ENCODE measurements at places on chromosomes 11 and 22.

DNA sequence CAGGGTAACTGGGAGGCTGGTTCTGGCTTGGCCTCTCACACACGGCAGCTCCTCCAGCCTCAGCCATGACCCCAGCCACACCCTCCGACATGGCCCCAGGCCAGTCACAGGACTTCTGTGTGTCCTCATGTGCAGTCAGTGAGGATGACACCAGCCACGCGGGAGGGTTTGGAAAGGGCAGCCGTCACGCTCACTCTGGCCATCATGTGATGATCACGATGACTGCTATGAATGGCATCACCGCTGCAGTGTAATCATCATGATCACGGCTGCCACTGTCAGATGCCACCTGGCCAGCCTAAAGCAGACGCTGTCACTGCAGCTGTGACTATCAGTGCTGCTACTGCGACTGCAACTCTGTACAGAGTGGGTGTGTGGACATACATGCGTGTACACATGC lies 640.9 kb downstream of the BRD1 start:
- DNase-seq: no peak

- DNase-seq: no peak
Measured at GRCh38 chr11:62513626-62514025, 33.0 kb downstream of the AHNAK start.

DNA sequence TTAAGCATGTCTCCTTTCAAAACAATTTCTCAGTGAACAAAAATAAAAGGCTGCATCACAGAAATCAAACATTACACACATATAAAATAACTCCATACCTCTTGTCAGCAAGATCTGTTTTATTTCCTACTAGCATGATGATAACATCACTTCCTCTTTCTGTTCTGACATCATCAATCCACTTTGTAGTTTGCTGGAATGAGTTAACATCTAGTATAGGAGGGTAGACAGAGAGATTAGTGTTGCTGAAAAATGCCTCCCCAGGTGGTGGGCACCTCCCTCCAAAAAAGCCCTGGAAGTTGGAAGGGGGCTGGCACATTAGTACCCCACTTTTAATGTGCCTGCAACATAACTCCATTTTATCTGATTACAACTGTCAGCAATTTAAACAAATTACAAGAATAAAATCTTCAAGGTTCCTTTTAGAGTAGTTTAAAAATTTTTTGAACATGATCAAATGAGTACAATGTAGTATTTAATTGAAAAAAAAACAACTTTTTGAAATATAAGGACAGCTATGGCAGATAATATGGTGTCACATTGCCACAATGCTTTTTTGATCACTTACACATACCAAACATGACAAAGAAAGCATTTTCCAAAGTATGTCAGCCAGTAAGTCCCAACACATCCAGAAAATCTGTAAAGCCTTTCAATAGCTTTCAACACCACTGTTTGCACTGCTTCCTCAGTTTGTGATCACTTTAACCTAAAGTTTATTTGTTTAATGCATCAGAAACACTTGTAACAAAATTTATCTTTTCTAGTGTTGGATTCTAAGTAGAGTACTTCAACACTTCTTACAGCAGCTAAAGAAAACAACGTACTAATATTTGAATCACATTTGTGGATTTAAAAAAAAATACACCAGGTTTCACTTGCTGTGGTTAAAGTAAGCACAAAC lies 44.5 kb downstream of the RAB6A start:
- DNase-seq: no peak

DNA sequence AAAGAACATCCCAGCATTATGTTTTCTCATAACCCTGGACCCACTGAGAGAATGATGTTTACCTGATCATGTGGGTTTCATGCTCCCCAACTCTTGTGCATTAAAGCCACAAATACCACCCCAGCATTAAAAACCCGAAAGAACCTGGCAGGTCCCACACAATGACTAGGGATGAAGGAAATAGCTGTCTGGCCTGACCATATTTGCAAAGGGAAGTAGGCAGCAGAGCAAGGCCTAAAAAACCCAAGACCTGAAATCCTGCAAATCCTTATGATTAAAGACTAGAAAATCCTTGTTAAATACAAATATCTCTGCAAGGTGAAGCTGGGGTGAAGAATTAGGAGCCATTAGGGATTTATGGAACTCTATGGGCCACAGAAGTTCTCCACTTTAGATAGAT lies 23.7 kb downstream of the PAK1 start:
- DNase-seq: no peak

DNA sequence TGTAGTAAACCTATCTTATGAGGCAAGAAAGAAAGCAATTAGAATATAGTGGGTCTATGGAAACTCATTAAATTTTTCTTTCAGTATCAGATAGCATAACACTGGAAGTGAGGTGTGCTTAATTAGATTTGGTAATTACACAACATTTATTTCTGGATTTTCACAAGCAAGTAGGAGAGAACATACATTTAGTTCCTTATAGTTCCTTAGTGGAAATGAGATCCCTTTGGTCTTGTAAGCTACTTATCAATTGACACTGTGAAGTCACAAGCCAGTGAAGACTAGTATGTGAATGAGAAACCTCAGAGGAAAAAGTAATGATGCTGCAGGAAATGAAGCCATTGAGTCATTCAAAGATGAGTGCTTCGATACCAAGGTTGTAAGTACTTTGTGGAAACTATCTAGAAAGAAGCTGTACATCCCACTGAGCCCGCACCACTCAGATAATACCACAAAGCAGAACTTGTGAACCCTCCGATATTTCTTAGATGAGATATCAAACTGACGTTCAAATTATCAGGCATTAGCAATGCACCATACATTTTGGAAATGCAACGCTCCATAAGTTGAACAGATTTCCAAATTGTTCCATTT lies 53.5 kb downstream of the ENTHD1 start:
- no peak for DNase-seq

GRCh38 chr11:30113326-30113898 lies 96.6 kb upstream of the KCNA4 start:
- DNase-seq: no peak

GRCh38 chr22:44544816-44545433 lies 46.9 kb upstream of the RTL6 start:
- no peak for DNase-seq

- DNase-seq: no peak
Measured at GRCh38 chr11:76250520-76251225, 44.4 kb upstream of the WNT11 start.

DNA sequence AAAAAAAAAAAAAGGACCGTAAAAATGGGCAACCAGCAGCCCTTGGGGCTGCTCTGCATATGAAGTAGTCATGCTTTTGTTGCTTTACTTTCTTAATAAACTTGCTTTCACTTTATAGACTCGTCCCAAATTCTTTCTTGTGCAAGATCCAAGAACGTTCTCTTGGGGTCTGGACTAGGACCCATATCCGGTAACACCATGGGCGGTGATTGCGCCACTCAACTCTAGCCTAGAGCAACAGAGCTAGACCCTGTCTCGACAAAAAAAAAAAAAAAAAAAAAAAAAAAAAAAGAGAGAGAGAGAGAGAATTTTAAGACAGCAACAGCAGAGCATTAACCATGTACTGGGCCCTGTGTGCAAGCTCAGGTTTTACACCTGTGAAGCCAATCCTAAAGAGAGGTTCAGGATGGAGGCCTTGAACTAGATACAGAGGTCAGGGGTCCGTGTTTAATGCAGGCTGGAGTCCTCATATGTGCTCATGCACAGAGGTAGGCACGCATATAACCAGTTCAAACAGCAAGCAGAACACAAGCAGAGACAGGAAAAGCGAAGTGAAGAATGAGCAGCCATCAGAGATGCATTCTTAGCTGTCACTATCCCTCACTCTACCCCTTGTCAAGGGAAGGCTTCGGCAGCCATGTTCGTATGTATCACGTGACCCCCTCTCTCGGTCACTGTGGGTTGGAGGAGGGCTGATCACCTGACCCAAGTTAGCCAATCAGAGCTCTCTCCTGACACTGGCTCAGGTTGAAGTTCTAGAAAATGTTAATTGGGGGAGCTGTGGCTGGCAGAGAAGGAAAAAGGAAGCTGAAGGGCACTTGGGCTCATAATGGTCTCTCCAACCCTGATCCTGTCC lies 16.7 kb upstream of the SYT12 start:
- no peak for DNase-seq

- DNase-seq: peak; percentile 45
Measured at GRCh38 chr11:32255841-32256240, 165.0 kb downstream of the RCN1 start.

- DNase-seq: no peak
Measured at GRCh38 chr22:42716221-42716620, 4.4 kb downstream of the A4GALT start.
